ENCODE measurements at places on chromosomes 16 and 17.
A peak's percentile ranks its signal among the peaks of the same experiment; 100 is the strongest.

DNA sequence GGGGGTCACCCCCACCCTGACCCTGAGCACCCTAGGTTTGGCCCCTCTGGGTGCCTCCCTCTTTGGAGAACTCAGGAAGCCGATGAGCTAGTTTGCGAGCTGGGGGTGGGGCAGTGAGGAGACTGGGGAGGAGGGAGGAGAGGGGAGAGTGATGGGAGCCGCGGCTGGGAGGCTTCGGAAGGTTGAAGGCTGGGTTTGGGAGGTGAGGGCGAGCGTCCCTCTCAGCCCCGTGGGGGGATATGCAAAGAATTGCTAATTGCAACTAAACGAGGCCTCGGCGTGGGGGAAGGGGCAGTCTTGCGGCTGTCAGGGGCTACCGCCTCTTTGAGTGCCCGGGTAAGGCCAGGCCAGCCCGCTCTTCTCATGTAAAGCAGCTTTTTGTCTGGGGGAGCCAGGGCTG, 17.6 kb upstream of the FZD2 start:
- no peak for DNase-seq

DNA sequence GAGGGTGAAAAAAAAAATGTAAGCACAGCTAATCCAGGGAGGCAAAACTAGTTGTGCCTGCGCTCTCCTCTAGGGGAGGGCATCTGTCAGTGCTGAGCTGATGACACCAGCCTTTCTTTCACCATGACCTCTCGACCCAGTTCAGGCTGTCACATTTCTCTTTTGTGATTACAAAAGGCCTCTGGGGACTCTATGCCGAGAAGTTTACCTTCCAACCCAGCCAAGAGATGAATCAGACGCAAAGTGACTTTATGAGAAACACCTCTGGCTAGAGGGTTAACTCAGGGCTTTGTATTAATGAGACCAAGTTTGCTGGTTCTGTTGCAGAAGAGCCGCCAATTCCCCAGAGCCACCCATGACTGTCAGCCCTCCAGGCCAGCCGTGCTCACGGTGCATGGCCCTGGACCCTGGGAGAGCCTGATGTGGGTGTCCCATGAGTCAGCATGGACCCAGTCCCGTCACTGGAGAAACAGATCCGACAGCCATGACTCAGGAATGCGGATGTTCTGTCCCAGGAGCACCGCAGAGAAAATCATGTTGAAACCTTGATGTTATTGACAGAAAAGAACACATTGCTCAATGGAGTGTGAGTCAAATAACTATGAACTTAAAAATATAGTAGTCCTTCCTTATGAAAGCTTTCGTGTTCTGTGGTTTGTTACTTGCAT, 437.2 kb downstream of the HS3ST3B1 start:
- no peak for DNase-seq

- peak; percentile 6 for DNase-seq
Measured at GRCh38 chr16:89135971-89136765, 35.4 kb upstream of the CDH15 start.

GRCh38 chr17:55168958-55169687, 95.6 kb upstream of the HLF start:
- DNase-seq: no peak

DNA sequence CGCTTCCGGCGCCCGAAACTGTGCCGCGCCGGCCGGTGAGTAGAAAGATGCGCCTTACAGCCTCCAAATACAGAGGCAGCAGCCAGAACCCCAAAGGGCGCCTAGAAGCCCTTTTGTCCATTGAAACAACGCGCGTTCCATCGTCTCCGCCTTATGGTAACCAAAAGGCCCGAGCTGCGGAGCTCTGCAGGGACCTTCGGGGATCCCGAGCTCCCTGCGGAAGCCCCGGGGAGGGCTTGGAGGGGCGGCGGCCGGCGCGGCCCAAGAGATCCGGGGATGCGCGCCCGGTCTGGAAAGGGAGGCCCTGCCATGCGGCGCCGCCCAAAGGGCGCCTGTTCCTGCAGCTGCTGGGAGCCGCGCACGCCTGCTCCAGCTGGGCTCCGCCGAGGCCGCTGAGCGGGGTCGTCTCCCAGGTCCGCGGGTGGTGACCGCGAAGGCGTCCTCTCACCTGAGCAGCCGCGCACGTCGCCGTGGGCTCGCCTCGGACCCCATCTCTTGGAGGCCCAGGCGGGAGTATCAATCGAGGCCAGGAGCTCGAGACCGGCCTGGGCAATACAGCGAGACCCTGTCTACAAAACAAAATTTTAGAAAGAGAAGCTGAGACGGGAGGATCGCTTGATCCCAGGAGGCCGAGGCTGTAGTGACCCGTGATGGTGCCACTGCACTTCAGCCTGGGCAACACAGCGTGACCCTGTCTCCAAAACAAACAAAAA, 742 bp upstream of the FBXO31 start:
- no peak for DNase-seq

Measured in activated naive CD4-positive, alpha-beta T cell treated with anti-CD3 and anti-CD28 coated beads, Interleukin-2, amount 50 U/mL, for 16 hours (primary cell).